ENCODE measurements at places on chromosomes 5 and 9. TPM values are rescaled to one million over a fixed set of nuclear protein-coding genes. Genes with fewer than 3 reads are reported as not detected.
A peak's percentile ranks its signal among the peaks of the same experiment; 100 is the strongest.

- no peak overlapping the region for H3K27ac ChIP-seq
- H3K4me1 ChIP-seq = no peaks in the 10 kb centered on the region
- no peak overlapping the region for H3K4me3 ChIP-seq
These were observed 162.7 kb upstream of the SGCD start for GRCh38 chr5:156164306-156164705.

GRCh38 chr9:121383715-121384114, 13.7 kb upstream of the STOM start:
- no peaks in the 10 kb centered on the region for H3K36me3 ChIP-seq
- no peak for DNase-seq
- no peak overlapping the region for H3K27ac ChIP-seq
- no peaks in the 10 kb centered on the region for H3K27me3 ChIP-seq
- peaks cover 20% of the 10 kb centered on the region for H3K4me1 ChIP-seq

The C9orf153 gene
- total RNA-seq = 0.41 TPM

GRCh38 chr5:125017796-125018195, 271.4 kb upstream of the ZNF608 start:
- H3K36me3 ChIP-seq = no peaks in the 10 kb centered on the region
- H3K4me3 ChIP-seq = no peak overlapping the region
- no peak overlapping the region for H3K27ac ChIP-seq
- H3K4me1 ChIP-seq = peaks cover 5% of the 10 kb centered on the region
- DNase-seq = no peak

The FAM153A gene
- not detected for total RNA-seq

The PCDHB16 gene
- 24.6 TPM for total RNA-seq

DNA sequence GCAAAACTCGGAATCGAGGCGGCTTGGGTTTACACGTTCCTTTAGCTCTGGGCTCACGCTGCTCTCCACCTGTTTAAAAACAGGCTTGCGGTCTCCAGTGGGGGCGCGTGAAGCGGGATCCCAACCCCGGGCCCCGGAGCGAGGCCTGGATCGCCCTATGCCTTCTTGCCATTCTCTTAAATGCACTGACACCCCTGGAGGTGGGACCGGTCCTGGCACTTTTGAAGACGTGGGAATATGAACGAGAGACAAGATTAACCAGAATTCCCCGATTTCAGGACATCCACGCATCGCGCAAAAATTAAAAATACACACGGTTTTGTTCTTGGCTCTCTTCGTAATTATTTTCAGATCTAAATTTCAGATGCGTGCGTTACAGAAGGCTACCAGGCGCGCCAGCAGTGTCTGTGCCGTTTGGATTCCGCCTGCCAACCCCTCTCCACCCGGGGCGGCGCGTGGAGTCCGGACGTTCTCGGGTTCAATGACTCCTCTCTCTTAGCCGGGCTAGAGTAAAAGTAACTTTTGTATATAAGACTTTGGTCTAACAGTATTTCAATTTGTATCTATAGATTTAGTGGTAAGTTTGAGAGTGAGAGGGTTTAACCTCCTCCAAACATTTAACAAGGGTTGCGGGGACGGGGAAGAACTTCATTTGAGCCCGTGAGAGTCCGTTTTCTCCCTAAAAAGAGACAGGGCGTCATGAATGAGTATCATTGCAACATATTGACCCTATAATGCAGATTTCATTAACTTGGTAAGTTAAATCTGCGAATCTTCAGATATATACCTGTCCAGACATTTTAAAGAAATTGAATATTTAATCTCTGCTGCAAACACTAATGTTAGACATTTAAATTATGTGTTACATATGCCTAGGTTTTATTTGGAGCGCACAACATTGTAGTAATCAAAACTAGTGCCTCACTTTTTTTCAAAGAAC, 3.8 kb downstream of the FOXD1 start:
- peaks cover 88% of the 10 kb centered on the region for H3K27me3 ChIP-seq
- peaks cover 7% of the 10 kb centered on the region for H3K4me1 ChIP-seq
- no peak overlapping the region for H3K4me3 ChIP-seq
- no peak overlapping the region for H3K27ac ChIP-seq
- no peaks in the 10 kb centered on the region for H3K36me3 ChIP-seq

The PCA3 gene
- total RNA-seq = not detected

DNA sequence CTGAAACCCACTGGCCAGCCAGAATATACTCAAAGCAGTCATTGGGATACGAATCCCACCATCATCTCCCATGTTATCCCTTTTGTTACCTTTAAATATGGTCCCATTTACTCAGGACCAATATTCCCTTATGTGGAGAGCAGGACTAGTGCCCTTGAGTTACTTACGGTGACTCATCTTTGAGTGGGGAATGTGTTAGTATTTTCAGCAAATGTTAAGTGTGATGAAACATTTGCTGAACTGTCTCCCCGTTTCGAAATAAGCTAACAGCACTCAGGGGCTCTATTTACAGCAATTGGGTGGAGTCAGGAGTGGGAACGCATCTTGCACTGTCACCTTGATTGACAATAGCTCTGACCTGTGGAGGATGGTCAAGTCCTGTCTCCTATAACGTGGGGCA, 67.4 kb downstream of the CTSL start:
- no peak overlapping the region for H3K27ac ChIP-seq
- no peaks in the 10 kb centered on the region for H3K36me3 ChIP-seq
- no peak overlapping the region for H3K4me3 ChIP-seq
- no peak for DNase-seq
- peaks cover 15% of the 10 kb centered on the region for H3K4me1 ChIP-seq

GRCh38 chr5:120869831-120870230, 405.7 kb downstream of the PRR16 start:
- H3K4me3 ChIP-seq = no peak overlapping the region
- H3K27me3 ChIP-seq = no peaks in the 10 kb centered on the region
- no peak for DNase-seq
- H3K4me1 ChIP-seq = peaks cover 2% of the 10 kb centered on the region

- no peaks in the 10 kb centered on the region for H3K4me1 ChIP-seq
- H3K27ac ChIP-seq = no peak overlapping the region
- peaks cover 73% of the 10 kb centered on the region for H3K27me3 ChIP-seq
- H3K36me3 ChIP-seq = no peaks in the 10 kb centered on the region
- H3K4me3 ChIP-seq = no peak overlapping the region
These were observed 9.9 kb downstream of the GABBR2 start for GRCh38 chr9:98698856-98699255.

The MYOZ3 gene
- 8.5 TPM for total RNA-seq

DNA sequence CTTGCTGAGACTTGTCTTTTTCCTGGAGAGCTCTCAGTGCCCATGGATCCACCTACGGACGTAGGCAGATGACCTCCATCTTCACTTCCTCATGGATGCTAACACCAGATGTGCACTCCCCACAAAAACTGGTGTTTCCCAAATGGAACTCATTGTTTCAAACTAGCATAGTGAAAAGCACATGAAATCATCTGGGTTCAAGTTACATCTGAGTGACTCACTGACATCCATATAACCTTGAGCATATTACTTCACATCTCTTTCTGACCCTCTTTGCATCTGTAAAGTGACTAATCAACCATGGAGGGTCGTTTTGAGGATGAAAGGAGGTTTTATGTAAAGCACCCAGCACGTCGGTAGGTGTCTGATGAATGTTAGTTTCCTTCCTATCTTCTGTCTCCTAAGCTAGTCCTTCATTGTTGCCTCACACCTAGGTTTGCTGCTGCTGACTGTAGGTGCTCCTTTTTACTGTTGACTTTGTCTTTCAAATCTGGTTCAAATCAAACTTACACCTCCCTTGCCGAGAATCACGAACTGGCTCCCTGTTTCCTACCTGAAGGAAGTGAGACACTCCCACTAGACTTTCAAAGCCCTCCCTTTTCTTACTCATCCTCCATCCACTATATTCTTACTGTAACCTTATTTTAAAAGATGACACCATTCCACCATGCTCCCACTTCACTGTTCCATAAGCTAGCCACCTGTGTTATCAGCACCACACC, 10.3 kb downstream of the OCLN start:
- H3K27me3 ChIP-seq = no peaks in the 10 kb centered on the region
- peak overlapping the region; percentile 90 for H3K27ac ChIP-seq
- H3K4me3 ChIP-seq = no peak overlapping the region
- DNase-seq = no peak
- H3K4me1 ChIP-seq = peaks cover 18% of the 10 kb centered on the region
- H3K36me3 ChIP-seq = peaks cover 9% of the 10 kb centered on the region

The STK32A gene
- total RNA-seq = 3.3 TPM

The NEUROG1 gene
- not detected for total RNA-seq

The CARD9 gene
- total RNA-seq = 3.6 TPM

The CERT1 gene
- 35.6 TPM for total RNA-seq

- peaks cover 1% of the 10 kb centered on the region for H3K27me3 ChIP-seq
- peaks cover 8% of the 10 kb centered on the region for H3K4me1 ChIP-seq
- no peak overlapping the region for H3K4me3 ChIP-seq
- H3K36me3 ChIP-seq = no peaks in the 10 kb centered on the region
- H3K27ac ChIP-seq = no peak overlapping the region
These were observed 14.9 kb downstream of the FOXI1 start for GRCh38 chr5:170120576-170120975.

- no peak overlapping the region for H3K27ac ChIP-seq
- DNase-seq = no peak
- H3K4me3 ChIP-seq = no peak overlapping the region
- no peaks in the 10 kb centered on the region for H3K4me1 ChIP-seq
These were observed 4.9 kb upstream of the LCN1 start for GRCh38 chr9:135516132-135516860.

Data from mesothelial cell of epicardium (in vitro differentiated cells).